ENCODE measurements at places on chromosomes 7 and 10.

DNA sequence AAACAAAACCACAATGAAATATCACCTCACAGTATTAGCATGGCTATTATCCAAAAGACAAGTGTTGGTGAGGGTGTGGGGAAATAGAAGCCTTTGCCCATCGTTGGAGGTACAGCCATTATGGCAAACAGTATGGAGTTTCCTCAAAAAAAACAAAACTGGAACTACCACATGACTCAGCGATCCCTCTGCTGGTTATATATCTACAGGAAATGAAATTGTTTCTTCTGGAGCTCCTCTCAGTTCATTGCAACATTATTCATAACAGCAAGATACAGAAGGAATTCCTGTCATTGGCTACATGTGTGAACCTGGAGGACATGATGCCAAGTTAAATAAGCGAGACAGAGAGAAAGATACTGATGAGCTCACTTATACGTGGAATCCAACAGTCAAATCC, 2.4 kb upstream of the UBE3C start:
- peak; percentile 76 for DNase-seq

- DNase-seq, result no peak
Observed at GRCh38 chr10:124005991-124006392, 87.4 kb downstream of the CHST15 start.

GRCh38 chr10:59700709-59701108, 8.9 kb downstream of the SLC16A9 start:
- DNase-seq, result no peak

DNA sequence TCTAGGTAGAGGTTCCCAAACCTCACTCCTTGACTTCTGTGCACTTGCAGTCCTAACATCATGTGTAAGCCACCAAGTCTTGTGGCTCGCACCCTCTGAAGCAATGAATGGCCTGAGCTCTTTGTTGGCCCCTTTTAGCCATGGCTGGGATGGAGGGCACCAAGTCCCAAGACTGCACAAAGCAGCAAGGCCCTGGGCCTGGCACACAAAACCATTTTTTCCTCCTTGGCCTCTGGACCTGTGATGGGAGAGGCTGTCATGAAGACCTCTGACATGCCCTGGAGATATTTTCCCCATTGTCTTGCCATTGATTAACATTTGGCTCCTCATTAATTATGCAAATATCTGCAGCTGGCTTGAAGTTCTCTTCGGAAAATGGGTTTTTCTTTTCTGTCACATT, 60.3 kb upstream of the MALRD1 start:
- no peak for DNase-seq

DNA sequence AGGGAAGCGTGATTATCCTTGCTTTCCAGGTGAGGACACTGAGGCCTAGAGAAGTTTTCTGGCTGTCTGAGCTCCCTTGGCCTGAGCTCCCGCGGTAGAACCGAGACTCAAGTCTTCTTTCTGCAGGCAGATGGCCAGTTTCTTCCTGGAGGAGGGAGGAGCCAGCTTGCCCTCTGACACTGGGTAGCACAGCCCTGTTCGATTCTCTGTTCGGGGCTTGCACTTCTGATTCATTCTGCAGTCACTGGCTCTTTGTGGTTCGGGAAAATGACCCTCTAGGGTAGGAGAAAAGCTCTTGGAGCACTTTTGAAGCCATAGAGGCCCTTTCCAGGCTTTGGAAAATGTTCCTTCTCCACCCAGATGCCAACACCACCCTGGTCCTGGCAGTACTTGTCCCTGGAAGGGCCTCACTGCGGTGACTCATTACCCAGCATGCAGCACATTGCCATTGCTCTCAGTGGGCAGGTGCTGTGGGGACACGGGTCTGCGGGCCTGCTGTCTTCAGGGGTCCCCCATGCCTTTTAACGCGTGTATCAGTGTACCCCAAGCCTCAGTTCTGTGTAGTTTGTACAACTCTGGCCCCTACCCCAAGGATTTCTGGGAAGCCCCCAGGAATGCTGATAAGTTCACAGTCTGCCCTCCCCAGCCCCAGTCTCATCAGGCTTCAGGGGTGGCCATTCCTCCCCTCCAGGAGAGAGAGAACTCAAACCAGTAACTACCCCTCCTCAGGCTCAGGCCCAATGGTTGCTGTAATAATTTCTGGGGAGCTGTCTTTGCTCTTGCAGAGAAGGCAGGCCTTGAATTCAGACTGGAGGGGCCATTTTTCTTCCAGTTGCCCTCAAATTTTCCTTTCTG, 11.9 kb downstream of the CHST3 start:
- DNase-seq, result no peak

GRCh38 chr10:83179371-83179770, 959.9 kb upstream of the GHITM start:
- DNase-seq, result no peak

DNA sequence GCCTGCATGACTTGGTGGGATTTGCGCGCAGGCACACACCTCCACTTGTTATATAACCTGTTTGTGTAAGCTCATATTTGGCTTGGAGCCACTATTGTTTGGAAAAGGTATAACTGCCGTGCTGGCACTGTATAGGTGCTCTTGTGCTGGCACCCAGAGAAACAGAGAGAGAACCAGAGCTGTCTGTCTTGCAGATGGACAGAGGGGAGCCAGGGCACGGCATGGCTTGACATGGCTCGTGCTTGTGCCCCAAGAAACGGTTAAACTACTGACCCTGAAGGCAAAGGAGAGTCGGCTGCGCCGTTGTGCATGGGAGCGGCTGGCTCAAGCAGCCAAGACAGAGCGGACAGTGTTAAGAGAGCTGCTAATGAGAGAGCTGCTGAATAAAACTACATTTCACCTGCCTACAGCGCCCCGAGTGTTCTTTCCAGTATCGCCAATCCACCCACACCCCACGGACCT, 23.2 kb downstream of the RAPGEF5 start:
- DNase-seq, result no peak

GRCh38 chr7:90303241-90303640, 17.9 kb downstream of the FAM237B start:
- DNase-seq, result no peak

DNA sequence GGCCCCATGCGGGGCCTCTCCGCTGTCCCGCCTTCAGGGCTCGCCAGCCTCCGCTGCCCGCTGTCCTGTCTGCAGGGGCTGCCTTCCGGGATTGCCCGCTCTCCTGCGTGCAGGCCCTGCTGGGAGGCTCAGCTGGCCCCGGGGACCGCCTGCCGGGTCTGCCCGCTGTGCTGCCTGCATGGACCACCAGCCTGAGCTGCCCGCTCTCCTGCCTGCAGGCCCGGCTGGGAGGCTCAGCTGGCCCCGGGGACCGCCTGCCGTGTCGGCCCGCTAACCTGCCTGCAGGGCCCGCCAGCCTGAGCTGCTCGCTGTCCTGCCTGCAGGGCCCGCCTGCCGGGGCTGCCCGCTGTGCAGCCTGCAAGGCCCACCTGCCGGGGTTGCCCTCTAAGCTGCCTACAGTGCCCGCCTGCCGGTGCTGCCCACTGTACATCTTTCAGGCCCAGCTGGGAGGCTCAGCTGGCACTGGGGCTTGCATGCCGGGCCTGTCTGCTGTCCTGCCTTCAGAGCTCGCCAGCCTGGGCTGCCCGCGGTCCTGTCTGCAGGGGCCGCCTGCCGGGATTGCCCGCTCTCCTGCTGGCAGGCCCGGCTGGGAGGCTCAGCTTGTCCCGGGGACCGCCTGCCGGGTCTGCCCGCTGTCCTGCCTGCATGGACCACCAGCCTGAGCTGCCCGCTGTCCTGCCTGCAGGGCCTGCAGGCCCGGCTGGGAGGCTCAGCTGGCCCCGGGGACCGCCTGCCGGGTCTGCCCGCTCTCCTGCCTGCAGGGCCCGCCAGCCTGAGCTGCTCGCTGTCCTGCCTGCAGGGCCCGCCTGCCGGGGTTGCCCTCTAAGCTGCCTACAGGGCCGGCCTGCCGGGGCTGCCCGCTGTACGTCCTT, 165.1 kb downstream of the GLRX3 start:
- DNase-seq, result peak; percentile 75

- peak; percentile 59 for DNase-seq
Observed at GRCh38 chr10:120643351-120643750, 186.3 kb downstream of the PLPP4 start.

All from hematopoietic multipotent progenitor cell treated with erythropoietin and hydrocortisone succinate and interleukin-3 and kit ligand, for 4 days (in vitro differentiated cells).